ENCODE measurements at places on chromosomes 7 and 10.
A peak's percentile ranks its signal among the peaks of the same experiment; 100 is the strongest.

- no peak for DNase-seq
Measured at GRCh38 chr7:131306777-131307176, 20.9 kb upstream of the MKLN1 start.

GRCh38 chr10:132582137-132582536 is 44.5 kb downstream of the INPP5A start:
- no peak for DNase-seq

DNA sequence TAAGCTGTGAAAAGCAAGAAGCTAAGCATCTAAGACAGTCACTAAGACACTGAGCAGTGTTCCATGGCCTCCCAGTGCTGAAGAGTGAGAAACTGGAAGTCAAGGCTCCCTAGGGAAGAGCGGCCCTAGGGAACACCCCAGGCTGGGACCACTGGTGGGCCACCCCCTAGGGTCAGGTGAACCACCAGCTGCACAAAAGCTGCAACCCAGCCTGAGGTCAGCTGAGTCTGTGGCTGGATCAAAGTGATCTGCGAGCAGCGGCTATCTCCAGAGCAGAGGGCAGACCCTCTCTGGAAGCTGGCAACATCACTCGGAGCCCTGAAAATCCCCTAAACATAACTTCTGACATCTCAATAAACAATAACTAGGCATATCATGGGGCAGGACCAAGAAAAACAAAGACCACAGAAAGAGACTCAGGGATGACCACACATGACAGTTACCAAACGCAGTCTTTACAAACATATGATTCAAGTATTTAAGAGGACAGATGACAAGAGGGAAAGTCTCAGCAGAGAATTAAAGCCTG is 125.8 kb downstream of the DLG5 start:
- DNase-seq: no peak

DNA sequence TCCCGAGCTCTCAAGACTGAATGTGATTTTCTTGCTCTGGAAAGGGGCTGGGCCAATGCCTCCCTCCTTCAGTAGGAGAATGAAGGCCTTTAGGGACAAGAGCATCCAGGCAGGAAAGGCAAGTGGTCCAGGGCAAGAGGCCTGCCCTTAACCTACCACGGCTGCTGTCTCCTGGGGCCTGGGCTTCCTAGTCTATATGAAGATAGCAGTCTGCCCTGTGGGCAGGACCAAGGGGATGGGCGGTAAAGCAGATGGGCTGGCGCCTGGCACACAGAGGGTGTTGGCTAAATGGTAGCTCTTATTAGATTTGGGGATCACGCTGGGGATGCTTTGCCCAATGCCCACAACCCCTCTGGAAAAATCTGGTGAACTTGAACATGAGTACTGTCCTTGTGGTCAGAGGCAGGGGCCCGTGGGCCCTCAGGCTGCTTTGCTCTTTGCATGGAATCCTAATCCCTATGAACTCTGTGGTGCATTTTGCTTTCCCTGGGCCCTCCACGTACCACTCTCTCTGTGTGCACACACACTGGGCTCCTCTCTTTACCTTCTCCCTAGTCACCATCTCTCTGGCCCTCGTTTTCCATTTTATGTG is 20.3 kb downstream of the CHAT start:
- DNase-seq: no peak

DNA sequence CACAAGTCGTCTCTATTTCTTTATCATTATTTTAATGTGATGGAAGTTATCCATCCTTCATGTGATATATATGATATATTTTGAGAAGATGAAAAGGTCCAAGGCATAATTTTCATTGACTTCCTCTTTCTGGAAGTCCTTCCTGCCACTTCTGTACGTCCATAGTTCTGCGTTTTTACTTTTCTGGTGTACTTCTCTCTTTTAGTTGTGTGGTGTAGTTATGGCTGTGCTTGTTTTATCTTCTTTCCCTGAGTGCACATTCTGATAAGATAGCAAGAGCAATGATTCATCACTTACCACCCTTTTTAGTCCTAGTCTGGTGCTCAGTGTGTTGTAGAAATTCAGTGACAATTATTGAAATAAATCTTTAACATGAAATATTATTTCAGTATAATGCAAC is 231.3 kb upstream of the FERD3L start:
- no peak for DNase-seq

GRCh38 chr7:116339564-116339963 is 129.2 kb downstream of the TES start:
- DNase-seq: no peak

DNA sequence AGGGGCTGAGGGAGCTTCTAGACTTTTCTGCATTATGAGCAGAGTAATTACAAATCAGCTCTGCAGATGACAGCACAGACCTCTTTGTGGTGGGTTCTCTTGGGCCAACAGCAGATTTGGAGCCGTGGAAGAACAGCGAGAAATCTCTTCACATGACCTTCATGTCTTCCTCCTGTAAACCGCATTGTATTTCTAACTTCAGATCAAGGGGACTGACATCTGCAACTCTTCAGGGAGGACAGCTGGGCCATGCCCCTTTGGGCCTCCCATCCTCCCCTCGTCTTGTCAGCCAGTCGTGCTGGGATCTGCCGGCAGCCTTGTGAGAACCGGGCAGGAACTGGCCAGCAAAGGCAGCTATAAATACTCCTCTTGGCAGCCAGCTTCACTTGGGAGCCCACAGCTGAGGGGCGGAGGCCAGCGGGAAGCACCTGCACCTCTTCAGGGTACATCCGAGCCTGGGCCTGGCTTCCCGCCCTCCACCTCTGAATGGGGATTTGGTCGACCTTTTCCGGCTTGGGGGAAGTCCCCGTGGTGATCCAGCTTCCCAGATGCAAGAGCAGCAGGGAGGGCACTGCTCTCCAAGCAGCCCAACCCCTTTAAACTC is 54.7 kb downstream of the STEAP1B start:
- peak; percentile 67 for DNase-seq

GRCh38 chr10:90937645-90938258 is 16.9 kb upstream of the ANKRD1 start:
- DNase-seq: no peak

- DNase-seq: no peak
Measured at GRCh38 chr10:91681361-91682276, 48.7 kb upstream of the PPP1R3C start.

- no peak for DNase-seq
Measured at GRCh38 chr10:59907537-59907917, 1.2 kb upstream of the CCDC6 start.

- no peak for DNase-seq
Measured at GRCh38 chr10:95569368-95569767, 8.2 kb upstream of the SORBS1 start.

- no peak for DNase-seq
Measured at GRCh38 chr7:75921479-75921878, 6.5 kb downstream of the POR start.

DNA sequence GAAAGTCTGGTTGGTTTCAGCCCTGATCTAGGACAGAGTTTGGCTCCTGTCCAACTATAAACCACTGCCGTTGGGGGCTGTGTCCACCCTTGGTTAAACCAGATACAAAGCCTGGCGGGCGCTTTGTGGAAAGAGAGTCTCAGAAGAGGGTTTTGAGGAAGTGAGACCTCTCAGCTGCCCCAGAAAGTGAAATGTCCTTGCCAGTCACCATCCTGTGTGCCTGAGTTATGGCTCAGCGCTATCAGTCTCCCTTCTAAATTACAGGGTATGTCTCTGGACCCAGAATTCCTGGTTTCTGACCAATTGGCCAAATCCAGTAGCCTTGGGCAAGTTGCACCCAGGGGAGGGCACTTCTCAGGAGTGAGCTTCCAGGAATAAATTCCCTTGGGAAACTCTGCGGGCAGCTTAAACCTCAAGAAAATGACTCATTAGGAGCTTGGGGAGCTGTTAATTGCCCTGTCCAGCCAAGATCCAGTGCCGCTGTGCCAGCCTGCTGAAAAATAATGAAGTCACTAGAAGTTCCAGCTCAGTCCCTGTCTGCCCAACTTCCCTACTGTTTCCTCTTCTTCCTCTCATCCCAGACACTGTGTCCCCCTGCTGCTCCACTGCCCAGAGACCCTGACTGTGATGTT is 66.7 kb upstream of the PDZD8 start:
- no peak for DNase-seq

- no peak for DNase-seq
Measured at GRCh38 chr10:80411267-80411668, 2.9 kb downstream of the PRXL2A start.

GRCh38 chr7:73342645-73343044 is 14.7 kb downstream of the FKBP6 start:
- peak; percentile 83 for DNase-seq

- DNase-seq: peak; percentile 75
Measured at GRCh38 chr10:133260895-133261725, 15.6 kb downstream of the ADAM8 start.

DNA sequence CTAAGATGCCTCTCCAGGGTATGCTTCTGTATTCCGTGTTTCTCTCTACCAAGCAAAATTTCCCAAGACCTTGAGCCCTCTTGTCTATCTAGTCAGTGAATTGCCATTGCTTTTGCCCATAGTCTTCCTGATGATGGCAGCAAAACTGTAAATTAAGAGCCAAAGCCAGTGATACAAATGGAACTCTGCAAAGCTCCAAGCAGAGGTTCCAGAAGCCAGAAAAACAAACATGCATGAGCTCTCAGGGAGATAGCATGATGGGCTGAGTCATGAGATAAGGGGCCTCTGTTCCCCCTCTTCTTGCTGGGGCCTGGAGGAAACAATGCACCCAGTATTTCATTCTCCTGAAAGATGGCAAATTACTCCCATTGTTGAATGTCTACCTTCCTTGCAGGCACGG is 24.7 kb downstream of the LSMEM1 start:
- no peak for DNase-seq

GRCh38 chr10:42645516-42645915 is 7.1 kb upstream of the ZNF33B start:
- DNase-seq: no peak

GRCh38 chr7:138958391-138958956 is 22.7 kb downstream of the KIAA1549 start:
- DNase-seq: no peak

- peak; percentile 93 for DNase-seq
Measured at GRCh38 chr7:115008465-115009114, 86.7 kb downstream of the MDFIC start.

DNA sequence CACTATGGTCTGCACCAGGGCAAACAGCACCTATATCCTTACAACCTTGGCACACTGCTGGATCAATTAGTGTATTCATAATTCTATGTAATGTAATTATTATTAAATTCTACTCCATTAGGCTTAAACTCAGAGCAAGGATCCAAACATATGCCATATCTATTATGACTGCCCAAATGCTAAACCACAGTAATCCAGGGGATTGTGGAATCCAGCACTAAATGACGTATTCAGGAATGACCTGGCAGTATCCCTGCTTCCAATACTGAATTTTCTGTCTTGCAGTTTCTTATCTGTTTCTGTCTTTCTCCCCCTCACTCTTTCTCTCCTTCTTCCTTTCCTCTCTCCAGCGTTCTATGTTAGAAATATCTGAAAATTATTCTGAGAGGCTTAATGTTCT is 16.5 kb upstream of the UBE2D1 start:
- no peak for DNase-seq

- no peak for DNase-seq
Measured at GRCh38 chr10:62618054-62618453, 186.5 kb upstream of the ADO start.

DNA sequence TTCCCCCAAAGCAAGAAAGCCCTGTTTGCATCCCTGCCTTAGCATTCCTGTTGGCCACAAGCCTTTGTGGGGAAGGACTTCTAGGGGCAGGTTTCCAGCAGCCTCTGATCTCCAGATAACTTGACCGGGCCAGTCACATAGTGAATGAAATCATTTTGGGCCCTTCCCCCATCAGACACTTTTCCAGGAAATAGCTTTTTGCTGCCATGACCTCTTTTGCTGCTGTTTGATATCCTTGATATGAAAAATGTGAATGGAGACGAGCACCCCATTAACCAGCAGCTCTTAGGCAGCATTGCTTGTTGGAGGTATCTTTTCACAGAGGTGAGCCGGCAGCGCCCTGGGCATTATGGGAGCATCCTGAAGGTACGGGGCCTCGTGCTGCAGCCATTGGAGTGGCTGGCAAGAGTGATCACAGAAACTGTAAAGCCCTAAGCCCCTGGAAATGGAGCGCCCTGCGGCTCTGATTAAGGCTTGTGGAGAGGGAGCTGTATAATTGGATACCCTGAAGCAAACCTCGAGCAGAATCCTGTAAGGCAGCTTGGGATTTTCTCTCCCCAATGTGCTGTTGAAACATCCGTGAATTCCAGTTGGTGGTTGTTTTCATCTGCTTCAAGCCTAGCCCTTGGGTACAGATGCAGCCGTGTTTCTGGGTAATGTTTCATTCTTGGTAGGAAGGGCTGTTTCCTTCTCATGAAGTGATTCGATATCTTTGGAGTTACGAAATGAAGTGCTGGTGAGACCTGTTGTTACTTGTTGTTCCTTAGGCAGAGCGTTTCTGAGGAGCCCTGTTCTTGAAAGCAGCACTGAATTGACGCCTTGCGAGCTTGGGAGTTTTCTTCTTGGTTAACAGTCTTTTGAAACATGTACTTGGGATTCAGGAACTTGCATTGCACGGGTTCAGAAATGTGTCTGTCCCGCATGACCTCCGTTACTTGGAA is 179.0 kb downstream of the PTEN start:
- peak; percentile 53 for DNase-seq

DNA sequence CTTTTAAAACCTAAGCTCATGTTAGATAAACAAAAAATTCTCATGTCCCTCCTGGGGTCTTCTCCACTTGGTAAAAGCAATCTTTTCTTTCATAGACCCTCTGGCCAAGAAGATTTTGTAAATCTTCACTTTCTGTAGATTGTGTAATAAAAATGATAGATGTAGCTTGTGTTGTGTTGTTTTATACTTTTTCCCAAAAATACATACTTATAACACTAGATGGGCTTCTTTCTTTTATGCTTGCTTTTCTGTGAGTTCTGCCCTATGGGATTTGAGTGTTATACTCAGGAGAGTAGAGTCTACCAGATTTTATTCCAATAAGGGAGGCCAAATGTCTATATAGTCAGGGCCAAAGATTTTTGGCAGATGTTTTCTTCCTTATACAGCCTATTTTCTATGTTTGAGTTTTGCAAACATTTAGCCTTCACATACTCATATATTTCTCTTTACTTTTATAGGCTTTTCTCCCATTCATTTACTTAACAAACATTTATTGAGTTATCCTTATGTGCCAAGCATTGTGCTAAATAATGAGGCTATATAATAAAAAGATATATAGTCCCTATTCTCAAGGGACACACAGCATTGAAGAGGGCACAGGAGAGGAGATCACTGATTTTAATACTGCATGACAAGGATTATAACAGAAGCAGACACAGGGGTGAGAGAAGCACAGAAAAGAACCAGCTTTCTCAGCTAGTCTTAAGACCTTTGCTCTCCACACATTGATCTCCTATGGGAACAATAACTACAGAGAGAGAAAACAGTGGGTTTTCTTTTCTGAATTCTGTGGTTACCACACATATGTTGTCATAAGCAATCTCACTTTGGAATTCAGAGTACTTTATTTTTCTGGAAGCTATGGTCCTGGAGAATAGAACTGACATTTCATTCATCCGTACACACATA is 58.0 kb upstream of the PNLIP start:
- peak; percentile 93 for DNase-seq

GRCh38 chr7:134740376-134740775 is 39.1 kb upstream of the CALD1 start:
- peak; percentile 69 for DNase-seq

Data from muscle of back (tissue), 13 donors.